HS-27A (cell line): ENCODE measurements at places on chromosomes 6 and 20.

DNA sequence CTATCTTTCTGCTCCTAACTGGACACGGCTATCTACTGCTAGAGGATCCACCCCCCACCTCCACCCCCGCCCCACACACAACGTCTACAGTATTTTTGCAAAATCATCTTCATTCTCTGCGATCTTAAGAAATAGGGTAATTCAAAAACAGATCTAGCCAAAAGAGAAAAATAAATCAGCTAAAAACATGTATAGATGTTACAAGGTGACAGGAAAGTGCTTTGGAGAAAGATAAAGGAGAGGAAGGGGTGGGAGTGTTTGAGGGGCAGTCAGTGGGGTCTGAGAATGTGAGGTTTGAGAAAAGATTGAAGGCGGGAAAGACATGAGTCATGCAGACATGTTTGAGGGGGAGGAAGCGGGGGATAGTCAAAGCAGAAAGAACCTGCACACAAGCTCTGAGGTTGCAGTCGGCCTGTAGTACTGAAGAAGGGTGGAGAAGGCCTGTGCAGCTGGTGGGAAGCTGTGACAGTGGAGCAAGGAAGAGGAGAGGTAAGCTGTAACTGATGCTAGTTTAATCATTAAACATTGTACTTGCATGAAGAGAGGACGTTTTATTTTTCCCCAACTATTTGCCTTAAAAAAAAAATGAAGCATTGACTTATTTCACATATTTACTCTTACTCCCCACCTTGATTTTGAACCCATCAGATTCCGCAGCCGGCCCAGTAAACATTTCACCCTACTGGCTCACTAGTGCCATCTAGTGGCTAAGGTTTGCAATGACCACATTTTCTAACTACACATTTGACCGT is 332.6 kb downstream of the ADGRB3 start:
- no peak for DNase-seq

GRCh38 chr6:139149383-139149782 is 14.5 kb downstream of the HECA start:
- no peak for DNase-seq

GRCh38 chr6:5899216-5900045 is 107.3 kb downstream of the NRN1 start:
- no peak for DNase-seq

DNA sequence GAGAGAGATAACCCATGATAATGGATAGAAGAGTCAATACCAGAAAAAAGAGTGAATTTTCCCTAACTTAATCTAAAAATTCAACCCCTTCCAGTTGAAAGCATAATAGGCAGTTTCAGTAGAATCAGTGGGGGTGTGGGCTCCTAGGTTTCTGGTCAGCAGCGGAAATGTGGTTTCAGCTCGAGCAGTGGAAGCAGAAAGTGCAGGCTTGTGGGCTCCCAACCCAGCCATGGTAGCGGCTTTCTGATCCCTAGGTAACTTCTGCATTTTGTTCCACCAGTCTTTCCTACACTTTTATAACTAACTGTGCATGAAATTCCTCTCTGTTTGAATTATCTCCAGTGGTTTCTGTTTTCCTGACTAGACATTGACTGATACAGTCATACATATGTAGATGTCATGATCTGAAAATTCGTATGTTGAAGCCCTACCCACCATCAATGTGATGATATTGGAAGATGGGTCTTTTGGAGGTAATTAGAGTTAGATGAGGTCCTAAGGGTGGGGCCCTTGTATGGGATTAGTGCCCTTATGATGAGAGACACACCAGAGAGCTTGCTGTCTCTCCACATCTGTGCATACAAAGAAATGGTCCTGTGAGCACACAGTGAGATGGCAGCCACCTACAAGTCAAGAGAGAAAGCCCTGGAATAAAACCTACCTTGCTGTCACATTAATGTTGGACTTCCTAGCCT is 6.5 kb upstream of the DDO start:
- DNase-seq: no peak

- DNase-seq: no peak
Observed at GRCh38 chr6:82987951-82988350, 77.7 kb downstream of the UBE3D start.

GRCh38 chr20:9590189-9590588 is 75.8 kb downstream of the LAMP5 start:
- DNase-seq: peak; percentile 19

GRCh38 chr6:43836507-43837240 is 66.7 kb downstream of the VEGFA start:
- no peak for DNase-seq

- no peak for DNase-seq
Observed at GRCh38 chr6:45920819-45921511, 94.7 kb downstream of the CLIC5 start.

DNA sequence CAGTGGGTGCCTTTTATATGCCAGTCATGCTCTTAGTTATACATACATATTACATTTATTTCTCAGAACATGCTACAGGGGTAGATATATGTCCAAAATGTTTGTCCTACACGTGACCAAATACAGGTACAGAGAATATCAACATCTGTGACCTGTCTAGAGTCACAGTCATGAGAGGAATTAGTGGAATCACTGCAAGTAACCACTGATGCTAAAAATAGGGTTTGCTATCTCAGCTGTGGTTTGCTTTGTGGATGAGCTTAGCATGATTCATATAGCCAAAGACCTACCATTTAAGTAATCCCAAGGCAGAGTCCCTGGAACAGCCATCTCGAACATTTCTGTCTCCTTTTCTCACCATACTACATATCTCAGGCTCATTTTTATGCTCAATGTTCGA is 32.3 kb downstream of the GSTA3 start:
- DNase-seq: no peak

DNA sequence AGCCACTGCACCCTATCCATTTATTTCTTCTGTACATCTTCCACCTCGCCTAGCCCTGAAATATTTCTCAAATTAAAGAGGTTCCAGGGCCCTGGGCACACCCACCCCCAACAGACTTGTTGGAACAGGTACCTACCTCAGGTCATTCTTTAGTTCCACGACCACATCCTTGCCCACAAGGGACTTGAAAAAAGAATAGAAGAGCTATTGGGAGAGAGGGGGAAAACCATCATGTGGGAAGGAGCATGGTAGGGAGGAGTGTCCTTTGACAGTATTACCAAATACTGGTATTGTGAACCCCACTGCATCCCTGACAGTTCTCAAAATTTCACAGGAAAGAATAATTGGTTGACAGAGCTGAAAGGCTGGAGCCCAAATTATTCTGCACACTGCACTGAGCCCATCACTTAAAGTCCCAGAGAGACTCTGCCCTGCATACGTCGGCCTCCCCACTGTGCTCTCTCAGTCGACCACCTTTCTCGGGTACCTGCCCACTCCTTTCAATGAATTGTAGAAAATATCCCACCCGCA is 762 bp downstream of the LSM2 start:
- no peak for DNase-seq

DNA sequence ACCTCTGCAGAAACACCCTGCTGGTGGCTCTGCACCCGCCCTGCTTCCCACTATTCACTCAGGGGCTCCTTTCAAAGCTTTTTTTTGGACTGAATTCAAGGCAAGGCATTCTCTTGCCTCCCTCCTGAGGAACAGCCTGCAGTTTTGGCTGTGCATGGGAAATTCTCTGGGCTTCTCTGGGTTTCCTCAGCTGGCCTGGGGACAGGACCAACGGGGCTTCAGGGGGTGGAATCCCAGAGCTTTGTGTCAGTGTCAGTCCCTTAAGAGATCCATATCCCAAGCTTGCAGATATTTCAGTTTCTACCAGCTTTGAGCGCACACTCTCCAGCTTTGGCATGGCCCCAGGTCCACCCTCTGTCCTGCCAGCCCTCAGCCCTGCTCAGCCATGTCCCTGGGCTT is 2.0 kb downstream of the SCRT2 start:
- no peak for DNase-seq

DNA sequence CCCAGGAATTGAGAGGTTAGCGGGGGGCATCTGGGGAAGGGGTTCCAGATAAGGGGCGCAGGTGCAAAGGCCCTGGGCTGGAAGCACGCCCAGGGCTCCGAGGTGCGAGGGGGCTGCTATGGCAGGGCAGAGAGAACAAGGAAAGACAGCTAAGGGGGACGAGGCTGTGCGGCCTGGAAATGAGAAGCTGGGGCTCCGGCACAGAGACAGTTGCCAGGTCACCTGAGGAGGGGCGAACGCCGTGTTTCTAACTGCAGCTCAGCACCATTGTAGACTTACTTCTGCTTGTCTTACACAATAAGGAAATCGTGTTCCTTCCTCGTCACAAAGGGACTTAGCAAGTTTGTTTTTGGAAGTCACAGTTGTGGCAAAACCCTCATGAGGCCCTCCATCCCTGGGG is 68.9 kb upstream of the TBXT start:
- DNase-seq: no peak

DNA sequence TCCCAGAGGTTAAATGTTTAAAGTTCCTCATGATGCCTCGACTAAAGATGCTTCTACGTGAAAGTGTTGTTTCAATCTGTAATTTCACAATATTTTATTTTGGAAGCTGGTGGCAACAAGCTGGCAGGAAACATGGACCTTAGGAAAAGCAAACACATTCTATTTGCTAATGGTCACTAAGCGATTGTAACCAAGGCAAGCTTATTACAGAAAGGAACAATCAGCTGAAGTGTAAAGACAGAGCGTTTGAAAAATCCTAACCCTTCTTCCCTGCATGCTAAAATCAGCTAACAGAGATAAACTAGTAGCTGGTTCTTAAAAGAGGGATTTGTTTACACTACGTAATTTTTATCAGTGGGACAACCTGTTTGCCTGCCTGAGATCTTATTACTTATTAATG is 50.0 kb downstream of the IL20RA start:
- no peak for DNase-seq

GRCh38 chr6:140849456-140849855 is 1283.3 kb upstream of the GJE1 start:
- no peak for DNase-seq

DNA sequence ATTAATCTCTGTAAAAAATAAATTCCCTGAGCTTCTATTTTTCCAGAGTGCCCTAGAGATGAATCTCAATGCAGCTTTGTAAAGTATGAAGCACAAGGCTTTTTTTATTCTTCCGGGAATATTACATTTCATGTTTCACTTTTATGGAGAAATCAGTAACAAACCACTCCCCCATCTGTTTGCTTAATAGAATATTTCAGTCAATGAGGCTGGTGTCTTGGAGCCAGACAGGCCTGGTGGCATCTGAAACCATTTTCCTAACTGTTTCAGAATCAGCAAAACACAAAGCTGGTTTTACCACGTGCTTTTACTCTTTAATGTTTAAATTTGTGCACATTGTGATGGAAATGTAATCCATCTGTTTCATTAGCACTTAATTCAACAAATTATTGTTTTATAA is 400.8 kb upstream of the HSF2 start:
- no peak for DNase-seq

GRCh38 chr20:37426106-37426505 is 80.2 kb downstream of the SRC start:
- DNase-seq: no peak

- no peak for DNase-seq
Observed at GRCh38 chr6:155221086-155221485, 42.7 kb upstream of the CLDN20 start.

DNA sequence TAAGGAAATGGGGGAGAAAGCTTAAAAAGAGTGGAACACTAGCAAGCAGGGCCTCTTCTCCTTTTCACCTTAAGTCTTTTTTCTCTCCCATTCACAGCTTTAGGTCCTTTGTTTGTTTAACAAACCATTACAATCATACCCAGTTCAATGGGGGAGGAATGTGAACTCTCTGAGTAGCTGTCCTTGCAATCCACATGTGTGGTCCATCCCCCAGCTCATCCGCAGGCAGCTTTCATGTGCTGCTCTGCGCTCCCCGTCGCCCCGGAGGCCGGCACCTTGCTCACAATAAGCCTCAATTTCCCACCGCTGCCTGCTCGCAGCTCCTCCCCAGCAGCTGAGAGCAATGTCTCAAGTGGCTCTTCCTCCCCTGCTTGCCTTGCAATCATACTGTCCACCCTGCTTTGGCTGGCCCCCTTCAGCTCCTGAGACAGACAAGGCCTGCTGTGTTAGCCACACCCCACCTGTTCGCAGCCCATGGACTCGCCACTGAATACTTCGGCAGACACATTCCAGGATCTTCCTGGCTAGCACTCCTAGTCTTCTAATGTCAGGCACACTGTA is 49.1 kb downstream of the PLAGL1 start:
- DNase-seq: no peak

DNA sequence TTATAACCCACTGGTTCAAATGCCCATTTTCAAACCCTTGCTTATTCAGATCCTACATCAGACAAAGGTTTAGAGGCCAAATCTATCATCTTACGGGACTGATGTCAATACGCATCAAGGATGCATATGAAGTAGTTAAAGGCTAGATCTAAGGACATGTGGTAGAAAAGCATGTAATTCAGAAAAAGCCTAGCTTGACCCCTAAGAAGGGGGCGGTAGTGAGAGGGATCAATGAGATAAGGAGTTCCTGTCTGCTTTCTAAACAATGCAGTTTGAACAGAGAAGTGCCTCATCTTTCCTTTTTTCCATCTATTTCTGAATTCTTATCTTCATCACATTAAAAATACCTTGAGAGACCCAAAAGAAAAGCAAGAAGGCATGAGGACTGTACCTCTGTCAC is 237.7 kb downstream of the ARHGAP18 start:
- DNase-seq: no peak

- no peak for DNase-seq
Observed at GRCh38 chr20:14543040-14543439, 205.6 kb upstream of the FLRT3 start.

DNA sequence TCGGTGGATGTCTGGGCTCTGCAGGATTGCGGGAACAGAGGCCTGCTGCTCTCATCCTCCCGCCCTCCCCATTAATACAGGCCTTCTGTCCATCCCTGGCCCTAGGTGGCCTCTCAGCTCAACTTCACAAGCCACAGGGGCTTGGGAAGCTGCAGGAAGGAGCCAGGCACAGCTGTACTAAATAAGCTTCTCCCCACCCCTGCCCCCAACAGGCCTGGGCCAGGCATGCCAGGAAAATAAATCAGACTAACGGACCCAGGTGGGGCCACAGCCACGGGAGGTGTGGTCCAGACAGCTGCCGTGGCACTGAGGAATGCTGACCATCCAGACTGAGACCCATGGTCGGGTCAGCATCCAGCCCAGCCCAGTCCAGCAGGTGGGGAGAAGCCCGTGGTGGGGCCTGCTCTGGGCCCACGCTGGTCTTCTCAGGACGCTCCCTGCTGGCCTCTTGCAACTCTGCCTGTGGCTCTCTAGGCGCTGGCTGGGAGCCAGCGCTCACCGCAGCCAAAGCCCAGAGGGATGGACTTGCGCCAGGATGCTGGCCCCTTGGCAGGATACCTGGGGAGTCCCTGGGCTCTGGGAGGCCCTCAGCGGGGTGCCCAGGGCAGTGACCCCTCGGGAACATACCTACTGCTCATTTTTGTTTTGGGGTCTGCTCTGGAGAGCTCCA is 8.6 kb upstream of the YTHDF1 start:
- DNase-seq: peak; percentile 52

- no peak for DNase-seq
Observed at GRCh38 chr6:115887891-115888290, 172.8 kb downstream of the FRK start.

GRCh38 chr6:97630604-97631003 is 347.6 kb upstream of the MMS22L start:
- peak; percentile 40 for DNase-seq

- DNase-seq: peak; percentile 81
Observed at GRCh38 chr20:33789109-33789857, 21.9 kb upstream of the CHMP4B start.
